ENCODE measurements at places on chromosomes 16 and 17.

DNA sequence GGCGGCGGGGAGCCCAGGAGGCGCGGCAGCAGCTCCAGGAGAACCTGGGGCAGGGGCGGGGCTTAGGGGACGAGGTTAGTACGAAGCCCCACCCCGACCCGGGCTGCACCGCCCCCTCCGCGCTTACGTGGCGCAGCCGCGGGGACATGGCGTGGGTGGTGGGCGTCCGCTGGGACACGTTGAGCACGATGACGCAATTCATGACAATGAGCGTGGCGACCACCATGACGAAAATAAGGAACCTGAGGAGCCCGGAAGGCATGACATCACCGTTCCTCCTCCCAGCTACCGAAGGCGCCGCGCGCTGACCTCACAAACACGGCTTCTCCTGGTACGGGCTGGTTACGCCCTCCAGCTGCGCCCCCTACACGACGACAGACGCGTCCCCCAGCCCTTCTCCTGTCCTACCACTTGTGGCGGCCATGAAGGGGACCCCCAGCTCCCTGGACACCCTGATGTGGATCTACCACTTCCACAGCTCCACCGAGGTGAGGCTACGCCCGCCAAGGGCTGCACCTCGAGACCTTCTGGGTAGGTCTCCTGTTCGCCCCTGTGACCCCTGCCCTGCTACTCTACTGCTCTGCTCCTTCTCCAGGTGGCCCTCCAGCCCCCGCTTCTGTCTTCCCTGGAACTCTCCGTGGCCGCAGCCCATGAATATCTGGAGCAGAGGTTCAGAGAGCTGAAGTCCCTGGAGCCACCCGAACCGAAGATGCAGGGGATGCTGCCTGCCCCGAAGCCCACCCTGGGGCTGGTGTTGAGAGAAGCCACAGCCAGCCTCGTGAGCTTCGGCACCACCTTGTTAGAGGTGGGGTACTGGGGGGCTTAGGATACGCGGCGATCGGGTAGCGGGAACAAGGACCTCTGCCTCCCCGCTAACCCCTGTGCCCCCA lies at the start of gene C17orf107:
Gene C17orf107, plus strand, starts transcription at position 196 of the 890 bp plus-strand sequence. Its CDS starts 227 bp downstream, at position 423.
- peaks cover 23% of the 10 kb centered on the region for H3K36me3 ChIP-seq
- H3K27ac ChIP-seq = peak within 1 kb of the TSS; percentile 65
- peak; percentile 96 for DNase-seq
- peaks cover 46% of the 10 kb centered on the region for H3K4me1 ChIP-seq
- no peaks in the 10 kb centered on the region for H3K27me3 ChIP-seq
- H3K4me3 ChIP-seq = peak within 1 kb of the TSS; percentile 59

GRCh38 chr16:57754354-57755060 lies 18.9 kb downstream of the KATNB1 start:
- H3K4me3 ChIP-seq = no peak overlapping the region
- DNase-seq = no peak
- H3K27me3 ChIP-seq = no peaks in the 10 kb centered on the region
- peaks cover 22% of the 10 kb centered on the region for H3K4me1 ChIP-seq

- H3K27ac ChIP-seq = no peak overlapping the region
- peaks cover 78% of the 10 kb centered on the region for H3K36me3 ChIP-seq
- no peaks in the 10 kb centered on the region for H3K27me3 ChIP-seq
- peaks cover 14% of the 10 kb centered on the region for H3K4me1 ChIP-seq
- no peak for DNase-seq
Observed at GRCh38 chr16:735982-736453, 4.8 kb downstream of the CIAO3 start.

GRCh38 chr17:43552229-43552837 lies 6.2 kb upstream of the ETV4 start:
- H3K27me3 ChIP-seq = no peaks in the 10 kb centered on the region
- no peaks in the 10 kb centered on the region for H3K4me1 ChIP-seq
- no peak overlapping the region for H3K4me3 ChIP-seq
- no peak for DNase-seq
- no peaks in the 10 kb centered on the region for H3K36me3 ChIP-seq

GRCh38 chr17:59152925-59153324 lies 2.1 kb downstream of the SKA2 start:
- no peak overlapping the region for H3K27ac ChIP-seq
- DNase-seq = no peak
- no peaks in the 10 kb centered on the region for H3K27me3 ChIP-seq
- peaks cover 51% of the 10 kb centered on the region for H3K4me1 ChIP-seq
- no peak overlapping the region for H3K4me3 ChIP-seq

DNA sequence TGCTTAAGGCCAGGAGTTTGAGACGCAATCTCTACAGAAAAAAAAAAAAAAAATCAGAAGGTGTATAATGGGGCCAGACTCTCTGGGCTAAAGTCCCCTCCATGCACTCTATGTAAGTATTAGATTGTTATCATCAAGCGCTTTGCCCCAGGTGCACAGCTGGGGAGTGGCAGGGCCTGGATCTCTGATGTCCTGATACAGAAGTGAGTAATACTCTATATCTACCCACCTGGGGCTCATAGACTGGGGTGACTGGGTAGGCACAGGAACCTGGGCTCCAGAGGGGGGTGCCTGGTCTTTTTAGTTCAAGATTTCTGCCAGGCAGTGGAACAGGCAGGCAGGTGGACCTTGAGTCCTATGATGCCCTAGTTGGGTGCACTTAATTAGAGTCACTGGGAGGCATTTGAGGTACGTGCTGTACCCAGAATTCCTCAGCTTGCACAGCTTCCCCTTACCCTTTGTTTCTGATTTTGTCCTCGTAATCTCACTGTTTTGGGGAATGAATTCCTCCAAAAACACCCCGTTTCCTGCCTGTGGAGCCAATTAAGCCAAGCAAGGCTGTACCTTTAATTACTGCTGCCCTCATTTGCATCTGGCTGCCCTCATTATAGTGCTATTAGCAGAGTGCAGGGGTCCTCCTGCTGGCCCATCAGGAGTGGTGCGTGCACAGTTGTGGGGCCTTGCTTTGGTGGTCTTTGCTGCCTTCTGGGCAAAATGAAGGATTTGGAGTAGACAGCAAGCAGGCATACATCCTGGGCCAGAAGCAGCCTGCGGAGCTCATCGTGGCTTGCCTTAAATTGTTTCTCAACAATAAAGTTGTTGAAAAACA lies 239.0 kb downstream of the SNX29 start:
- no peak for DNase-seq
- H3K27ac ChIP-seq = no peak overlapping the region

DNA sequence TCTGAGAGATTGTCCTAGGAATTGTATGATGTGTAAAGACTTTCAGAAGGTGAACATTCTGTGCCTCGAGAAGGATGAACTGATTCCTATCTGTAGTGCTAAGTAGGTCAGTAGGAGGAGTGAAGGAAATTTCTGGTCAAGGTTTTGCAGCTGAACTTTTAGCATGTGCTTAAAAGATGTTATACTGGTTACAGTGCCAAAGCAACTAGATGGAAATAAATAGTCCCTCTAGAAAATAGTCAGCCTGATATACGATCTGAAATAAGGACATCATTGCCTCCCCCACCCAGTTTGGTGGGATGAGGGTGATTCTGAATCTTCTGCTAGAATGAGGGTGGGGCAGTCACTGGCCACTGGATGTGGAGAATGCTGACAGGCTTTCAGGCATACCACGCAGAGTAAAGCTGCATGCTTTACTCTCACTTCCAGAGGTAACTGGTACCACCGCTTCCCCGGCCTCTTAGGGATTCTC lies 57.2 kb upstream of the VPS4A start:
- H3K4me1 ChIP-seq = no peaks in the 10 kb centered on the region
- H3K36me3 ChIP-seq = peaks cover 39% of the 10 kb centered on the region

DNA sequence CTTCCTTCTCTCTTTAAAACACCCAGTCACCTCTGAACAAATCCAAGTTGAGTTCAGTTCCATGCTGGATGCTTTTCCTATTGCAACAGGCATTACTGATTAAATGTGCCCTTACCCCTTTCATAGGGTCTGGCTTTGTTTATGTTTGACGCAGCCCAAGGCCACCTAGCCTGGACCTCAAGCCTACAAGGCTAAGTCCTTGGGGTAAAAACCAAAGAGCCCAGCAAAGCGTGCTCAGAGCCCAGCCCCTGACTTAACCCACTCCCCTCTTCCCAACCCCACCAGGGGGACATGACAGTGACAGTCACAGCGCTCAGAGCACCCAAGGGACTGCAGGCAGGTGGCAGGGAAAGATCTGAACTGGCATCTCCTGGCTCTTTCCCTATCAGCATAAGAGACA lies 200.6 kb downstream of the XYLT1 start:
- no peaks in the 10 kb centered on the region for H3K36me3 ChIP-seq
- H3K27me3 ChIP-seq = no peaks in the 10 kb centered on the region
- DNase-seq = no peak
- no peak overlapping the region for H3K4me3 ChIP-seq

DNA sequence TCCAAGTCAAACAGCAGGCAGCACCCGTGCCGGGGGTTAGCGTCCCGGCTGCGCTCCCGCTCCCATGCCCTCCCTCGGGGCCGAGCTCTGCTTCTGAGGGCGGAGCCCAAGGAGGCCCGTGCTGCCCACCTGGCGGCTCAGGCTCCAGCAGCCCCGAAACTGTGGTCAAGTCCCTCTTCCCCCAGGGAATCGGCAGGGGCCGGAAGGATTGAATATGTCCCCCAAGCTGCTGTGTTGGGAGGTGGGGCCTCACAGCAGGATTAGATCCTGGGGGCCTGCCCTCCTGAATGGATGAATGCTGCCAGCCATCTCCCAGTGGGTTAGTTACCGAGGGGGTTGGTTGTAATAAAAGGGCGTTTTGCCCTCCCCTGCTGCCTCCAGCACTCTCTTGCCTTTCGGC lies 33.9 kb downstream of the MAP2K3 start:
- DNase-seq = peak; percentile 79
- H3K36me3 ChIP-seq = peaks cover 19% of the 10 kb centered on the region
- H3K4me3 ChIP-seq = no peak overlapping the region
- peaks cover 13% of the 10 kb centered on the region for H3K4me1 ChIP-seq

GRCh38 chr17:46072998-46073397 lies 73.9 kb downstream of the STH start:
- H3K36me3 ChIP-seq = no peaks in the 10 kb centered on the region
- peaks cover 34% of the 10 kb centered on the region for H3K4me1 ChIP-seq
- no peak overlapping the region for H3K4me3 ChIP-seq
- no peak overlapping the region for H3K27ac ChIP-seq
- no peak for DNase-seq

GRCh38 chr16:73232555-73233328 lies 184.8 kb upstream of the ZFHX3 start:
- no peaks in the 10 kb centered on the region for H3K27me3 ChIP-seq
- no peak for DNase-seq
- H3K36me3 ChIP-seq = no peaks in the 10 kb centered on the region
- H3K4me1 ChIP-seq = peaks cover 22% of the 10 kb centered on the region
- H3K4me3 ChIP-seq = no peak overlapping the region
- H3K27ac ChIP-seq = no peak overlapping the region

All from spleen (tissue), 13 donors.